ENCODE measurements at places on chromosomes 5 and 9.

GRCh38 chr5:65835191-65835590 is 91.2 kb upstream of the ERBIN start:
- DNase-seq: no peak

DNA sequence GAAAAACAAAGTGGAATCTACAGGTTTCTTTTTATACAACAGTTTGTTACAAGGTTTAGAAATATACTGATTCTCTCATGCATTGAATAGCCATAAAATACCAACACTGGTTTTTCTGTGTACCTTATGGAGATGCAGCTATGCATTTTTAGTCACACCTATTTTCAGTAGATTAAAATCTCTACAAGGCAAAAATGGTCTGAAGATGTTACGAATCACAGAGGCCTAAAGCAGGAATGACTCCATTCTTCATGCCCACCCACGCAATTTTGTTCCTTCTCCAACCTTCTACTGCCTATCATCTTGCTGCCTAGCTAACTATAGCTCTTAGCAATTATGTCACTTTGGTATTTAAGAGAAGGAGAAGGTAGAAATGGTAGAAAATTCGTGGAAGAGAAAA is 9.9 kb downstream of the PLK2 start:
- no peak for DNase-seq

GRCh38 chr9:113484258-113484730 is 20.8 kb downstream of the RGS3 start:
- DNase-seq: no peak

GRCh38 chr9:37919956-37920335 is 16.0 kb upstream of the SLC25A51 start:
- no peak for DNase-seq

- no peak for DNase-seq
Observed at GRCh38 chr5:42875211-42875610, 63.5 kb upstream of the SELENOP start.

- peak; percentile 52 for DNase-seq
Observed at GRCh38 chr5:138952962-138953361, 77.8 kb upstream of the LRRTM2 start.

All from retina (tissue), 1 donor.